ENCODE measurements at places on chromosomes 13 and 19.

DNA sequence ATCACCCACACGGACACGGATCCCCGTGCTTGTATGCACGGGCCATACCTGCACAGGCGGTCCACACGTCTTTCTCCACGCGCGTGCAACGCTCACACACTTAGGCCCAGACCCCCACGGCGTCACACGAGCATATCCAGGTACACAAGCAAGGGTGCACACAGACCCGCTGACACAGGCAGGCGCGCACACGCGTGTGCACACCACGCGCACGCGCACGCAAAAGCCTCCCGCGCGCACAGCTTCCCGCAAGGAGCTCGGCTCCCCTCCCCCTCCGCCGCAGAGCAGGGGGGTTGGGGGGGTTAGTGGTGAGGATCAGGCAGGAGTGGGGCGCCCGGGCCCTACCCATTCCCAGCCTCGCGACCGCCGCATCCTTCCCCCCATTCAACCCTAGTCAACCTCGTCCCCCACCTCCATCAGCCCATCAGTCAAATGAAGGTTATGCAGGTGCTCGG, 407 bp downstream of the RAB3A start:
- DNase-seq = no peak

DNA sequence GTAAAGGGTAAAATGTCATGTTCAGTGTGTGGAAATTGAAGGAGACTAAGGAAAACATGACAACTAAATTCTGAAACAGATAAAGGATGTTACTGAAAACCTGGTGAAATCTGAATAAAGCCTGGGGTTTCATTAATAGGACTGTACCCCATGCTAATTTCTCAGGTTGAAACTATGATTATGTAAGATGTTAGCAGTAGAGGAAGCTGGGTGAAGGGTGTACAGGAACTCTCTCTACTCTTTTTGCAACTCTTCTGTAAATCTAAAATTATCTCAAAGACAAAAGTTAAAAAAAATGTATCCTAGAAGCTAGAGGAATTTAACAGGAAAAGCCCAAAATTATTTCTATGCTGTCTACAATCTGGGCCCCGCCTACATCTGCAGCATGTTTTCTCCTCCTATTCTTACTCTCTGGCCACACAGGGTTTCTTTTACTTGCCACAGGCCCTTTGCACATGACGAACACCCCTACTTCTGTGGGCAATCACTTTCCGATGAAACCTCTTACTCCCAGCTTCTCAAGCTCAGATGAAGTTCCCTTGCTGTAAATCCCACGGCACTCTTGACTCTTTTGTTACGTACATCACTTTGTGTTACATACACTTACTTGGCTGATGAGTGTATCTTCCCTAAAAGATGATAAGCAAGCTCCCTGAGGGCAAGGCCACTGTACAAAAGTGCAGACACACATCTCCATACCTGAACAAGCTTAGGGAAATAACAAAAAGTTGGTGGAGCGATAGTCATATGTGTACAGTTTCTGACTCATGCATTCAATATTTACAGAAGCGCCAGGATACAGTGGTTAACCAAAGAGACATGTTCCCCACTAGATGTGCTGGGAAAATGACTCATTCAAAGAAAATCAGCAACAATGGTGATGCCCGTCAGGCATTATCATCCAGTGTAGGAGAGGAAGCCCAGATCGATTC, 32.6 kb downstream of the RUBCNL start:
- no peak for DNase-seq

DNA sequence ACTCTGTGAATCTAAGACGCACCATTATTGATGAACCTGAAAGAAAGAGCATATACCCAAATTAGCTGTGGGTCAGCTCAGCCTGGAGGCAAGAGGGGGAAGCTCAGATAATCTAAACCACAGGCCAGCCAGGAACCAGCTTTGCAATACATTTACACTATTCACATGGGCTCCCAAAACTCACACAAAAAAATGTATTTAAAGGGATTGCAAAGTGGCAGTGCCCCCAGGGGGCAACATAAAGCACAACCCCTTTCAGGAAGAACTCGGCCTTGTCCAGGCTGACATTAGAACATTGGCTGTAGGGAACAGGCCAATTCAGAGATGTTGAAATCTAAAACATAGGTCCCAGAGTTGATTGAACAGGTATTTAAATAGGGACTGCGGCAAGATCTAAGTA, 3.2 kb upstream of the PROZ start:
- no peak for DNase-seq

DNA sequence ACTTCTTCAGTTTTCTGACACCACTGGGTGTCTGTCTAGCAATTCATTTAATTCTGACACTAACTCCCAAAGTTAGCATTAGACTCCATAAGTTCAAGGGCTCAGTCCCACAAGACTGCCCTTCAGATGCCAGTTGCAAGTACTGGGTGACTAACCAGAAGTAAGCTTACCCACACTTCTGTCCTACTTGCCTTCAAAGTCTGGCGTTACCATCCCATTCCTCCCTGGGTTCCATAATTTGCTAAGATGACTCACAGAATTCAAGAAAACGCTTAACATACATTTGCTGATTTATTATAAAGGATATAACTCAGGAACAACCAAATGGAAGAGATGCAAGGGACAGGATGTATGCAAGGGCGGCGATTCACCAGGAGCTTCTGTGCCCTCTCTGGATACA, 45.5 kb upstream of the NPAS1 start:
- DNase-seq = no peak

DNA sequence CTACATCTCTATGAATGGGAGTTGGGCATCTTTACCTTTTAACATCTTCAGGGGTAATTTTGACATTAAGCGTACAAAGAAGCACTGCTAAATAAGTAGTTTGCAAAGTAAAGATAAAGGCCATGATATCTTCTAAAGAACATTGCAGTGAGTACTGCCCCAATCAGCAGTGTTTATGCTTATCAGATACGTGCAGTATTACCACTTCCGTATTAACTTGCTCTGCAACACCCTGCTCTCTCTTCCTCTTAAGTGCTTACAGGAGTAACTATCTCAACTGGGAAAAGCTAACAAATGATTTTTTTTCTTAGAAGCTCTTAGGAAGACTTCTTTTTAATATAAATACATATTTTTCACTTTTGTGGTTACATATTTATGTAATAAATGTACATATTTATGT, 793.7 kb upstream of the SLC10A2 start:
- DNase-seq = no peak

DNA sequence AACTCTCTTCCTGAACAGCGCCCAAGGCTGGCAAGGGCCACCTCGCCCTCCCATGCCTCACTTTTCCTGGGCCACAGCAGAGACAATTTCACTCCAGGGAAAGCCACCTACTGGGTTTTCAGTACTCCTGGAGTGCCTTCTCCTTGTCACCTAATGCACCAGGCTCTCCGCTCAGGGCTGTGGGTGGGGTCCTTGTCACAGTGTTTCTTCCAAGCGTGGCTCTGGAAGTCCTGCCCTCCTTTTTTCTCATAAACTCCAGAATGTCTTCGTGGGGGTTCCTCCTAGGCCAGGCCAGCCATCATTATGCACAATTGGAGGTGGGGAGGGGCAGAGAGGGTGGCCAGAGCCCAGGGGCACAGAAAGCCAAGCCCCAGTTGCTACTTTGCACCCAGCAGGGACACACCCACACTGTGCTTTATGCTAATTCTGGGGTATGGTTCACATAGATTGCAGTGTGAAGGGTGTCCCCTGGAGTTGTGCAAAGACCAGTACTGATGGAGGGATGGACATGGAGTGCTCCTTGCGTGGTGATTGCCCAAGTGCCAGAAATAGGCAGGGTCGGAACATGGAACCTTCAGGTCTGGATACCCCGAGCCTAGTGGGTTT, 78.8 kb downstream of the CHST8 start:
- no peak for DNase-seq

DNA sequence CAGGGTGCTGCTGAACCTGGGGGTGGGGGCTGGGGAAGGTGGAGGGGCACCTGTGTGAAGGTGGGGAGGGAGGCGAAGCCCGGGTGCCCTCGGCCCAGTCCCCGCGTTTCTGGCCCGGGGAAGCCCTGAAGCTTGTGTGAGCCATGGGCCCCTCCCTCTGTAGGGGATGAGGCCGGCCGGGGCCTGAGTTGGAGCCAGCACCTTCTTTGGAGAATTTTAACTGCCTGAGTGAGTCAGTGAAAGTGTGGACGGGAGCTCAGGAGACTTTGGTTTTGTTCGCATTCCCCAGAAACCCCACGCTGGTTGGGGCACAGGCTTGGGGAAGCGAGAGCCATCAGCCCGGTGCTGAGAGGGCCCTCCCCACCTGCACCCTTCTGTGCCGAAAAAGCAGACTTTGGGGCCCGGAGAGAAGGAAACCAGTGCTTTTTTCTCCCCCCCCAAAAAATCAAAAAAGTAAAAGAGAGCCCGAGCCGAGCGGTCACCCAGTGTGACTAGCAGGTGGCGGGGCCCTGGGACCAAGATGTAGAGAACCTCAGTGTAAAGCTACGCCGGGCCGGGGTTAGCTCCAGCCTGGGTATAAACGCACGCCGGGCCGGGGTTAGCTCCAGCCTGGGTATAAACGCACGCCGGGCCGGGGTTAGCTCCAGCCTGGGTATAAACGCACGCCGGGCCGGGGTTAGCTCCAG, 45.1 kb downstream of the TMEM255B start:
- no peak for DNase-seq

- no peak for DNase-seq
Observed at GRCh38 chr19:17965370-17966128, 1.4 kb upstream of the KCNN1 start.

DNA sequence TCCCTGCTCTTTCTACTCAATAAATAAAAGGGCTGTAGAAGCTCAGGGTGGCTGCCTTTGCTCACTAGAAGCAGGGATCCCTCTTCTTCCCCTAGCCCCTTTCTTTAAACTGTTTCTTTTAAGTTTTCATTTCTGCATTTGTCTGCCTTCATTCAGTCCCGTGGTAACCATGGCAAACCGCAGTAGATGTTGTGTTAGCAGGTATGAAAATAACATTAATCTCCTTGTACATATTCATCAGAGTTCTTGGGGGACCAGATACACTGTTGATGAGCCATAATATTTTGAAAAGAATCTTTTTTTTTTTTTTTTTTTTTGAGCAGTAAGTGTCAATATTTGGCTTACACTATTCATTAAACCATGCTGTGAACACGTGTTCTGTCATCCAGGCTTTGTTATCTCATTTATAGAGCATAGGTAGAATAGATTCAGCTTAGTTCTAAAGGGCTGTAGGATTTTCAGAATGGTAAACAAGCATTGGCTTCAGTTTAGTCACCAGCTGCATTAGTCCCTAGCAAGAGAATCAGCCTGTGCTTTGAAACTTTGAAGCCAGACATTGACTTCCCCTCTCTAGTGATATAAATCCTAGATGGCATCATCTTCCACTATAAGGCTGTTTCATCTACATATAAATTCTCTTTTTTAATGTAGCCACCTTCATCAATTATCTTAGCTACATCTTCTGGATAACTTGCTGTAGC, 59.4 kb upstream of the SPRY2 start:
- no peak for DNase-seq

DNA sequence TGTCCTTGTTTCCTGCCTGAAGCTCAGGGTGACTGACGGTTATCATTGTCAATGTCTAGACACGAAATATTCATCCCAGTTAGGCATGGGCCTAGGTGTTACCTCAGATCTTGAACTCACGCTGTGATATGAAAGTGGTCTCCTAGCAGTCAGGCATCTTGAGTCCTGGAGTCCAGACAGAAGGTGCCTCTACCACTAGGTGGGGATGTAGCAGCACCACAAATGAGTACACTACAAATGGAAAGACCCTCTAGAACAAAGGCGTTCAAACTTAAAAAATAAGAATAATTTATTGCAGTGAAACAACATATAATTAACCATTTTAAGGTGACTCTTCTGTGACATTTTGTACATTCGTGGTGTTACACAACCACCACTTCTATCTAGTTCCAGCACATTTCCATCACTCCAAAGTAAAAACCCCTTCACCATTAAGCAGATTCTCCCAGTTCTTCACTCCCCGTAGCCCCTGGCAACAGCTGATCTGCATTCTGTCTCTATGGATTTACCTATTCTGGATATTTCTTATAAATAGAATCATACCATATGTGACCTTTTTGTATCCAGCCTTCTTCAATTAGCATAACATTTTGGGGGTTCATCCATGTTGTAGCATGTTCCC, 11.9 kb upstream of the FRY start:
- DNase-seq = peak; percentile 34

DNA sequence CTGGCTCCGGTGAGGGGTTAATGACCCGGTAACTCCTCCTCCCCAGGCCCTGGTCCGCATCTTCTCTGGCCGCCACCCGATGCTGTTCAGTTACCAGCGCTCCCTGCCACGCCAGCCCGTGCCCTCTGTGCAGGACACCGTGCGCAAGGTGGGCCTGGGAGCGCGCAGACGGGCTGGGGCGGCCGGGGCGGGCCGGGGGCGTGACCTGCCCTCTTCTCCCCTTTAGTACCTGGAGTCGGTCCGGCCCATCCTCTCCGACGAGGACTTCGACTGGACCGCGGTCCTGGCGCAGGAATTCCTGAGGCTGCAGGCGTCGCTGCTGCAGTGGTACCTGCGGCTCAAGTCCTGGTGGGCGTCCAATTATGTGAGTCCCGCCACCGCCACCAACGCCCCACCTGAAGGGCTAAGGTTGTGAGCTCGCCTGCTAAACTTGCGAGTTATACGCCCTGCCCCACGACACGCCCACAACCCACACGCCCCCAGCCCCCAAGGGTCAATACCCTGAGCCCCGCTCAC, 10.4 kb downstream of the CPT1C start:
- DNase-seq = no peak

GRCh38 chr13:28522871-28523270, 27.9 kb upstream of the FLT1 start:
- DNase-seq = no peak

DNA sequence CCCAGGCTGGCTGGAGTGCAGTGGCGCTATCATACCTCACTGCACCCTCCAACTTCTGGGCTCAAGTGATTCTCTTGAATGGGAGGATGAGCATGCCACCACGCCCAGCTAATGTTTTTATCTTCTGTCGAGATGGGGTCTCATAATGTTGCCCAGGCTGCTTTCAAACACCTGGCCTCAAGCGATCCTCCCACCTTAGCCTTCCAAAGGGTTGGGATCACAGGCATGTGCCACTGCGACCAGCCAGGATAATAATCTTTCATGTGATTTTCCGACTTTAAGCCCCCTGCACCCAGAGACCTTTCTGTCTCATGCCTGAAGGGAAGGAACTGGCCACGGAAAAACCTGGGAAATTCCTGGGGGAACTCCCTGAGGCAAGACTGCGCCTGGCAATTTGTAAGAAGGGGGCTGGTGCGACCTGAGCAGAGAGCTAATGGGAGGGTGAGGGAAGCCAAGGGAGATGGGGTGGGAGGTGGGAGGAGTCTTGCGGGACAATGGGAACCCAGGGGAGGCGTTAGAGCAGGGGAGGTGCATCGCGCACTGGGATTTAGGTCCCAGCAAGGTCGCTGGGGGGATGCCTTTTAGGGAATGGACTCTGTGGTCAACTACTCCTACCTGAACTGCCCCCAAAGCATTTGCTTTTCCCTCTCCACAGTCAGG, 1.2 kb upstream of the CCDC124 start:
- DNase-seq = no peak

- no peak for DNase-seq
Observed at GRCh38 chr13:36975172-36975571, 24.0 kb downstream of the ALG5 start.

DNA sequence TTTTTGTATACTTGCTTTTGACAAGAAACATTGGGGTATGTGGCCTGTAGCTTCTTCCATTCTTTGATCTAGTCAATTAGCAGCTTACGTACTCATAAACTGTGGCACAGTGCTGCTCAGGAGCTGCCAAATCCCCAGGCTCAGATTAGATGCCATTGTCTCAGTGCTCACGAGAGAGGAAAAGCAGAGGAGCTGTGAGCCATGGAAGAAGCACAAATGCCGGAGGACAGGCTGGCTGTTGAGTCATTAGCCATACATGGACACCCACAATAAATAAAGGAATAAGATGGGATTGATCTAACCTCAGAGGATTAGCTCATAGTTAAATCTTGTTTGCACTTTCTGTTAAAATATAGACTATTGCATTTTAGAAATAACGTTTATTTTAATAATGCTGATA, 121.7 kb downstream of the POSTN start:
- DNase-seq = no peak
